ENCODE measurements at places on chromosomes 4 and X.

DNA sequence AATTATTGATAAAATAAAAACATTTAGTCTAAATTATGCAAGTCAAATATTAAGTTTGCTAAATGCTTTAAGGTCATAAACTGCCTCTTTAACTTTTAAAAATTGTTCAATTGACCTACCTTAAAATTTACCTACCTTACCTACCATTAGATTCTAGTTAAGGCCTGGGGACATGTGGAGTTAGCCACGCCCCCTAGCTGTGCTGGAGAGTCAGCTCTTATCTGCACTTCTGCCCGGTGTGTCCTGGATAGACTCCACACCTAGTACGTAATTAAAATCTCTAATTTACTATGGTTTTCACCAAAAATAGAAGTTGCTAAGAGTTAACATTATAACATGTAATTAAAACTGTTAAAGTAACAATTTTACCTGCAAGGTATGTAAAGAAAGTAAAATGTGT is 22.7 kb downstream of the TENM3 start:
- DNase-seq, result no peak
- no peak overlapping the region for H3K4me3 ChIP-seq
- no peaks in the 10 kb centered on the region for H3K27me3 ChIP-seq
- no peaks in the 10 kb centered on the region for H3K36me3 ChIP-seq

GRCh38 chr4:96486563-96486962 is 646.7 kb downstream of the PDHA2 start:
- H3K27me3 ChIP-seq, result no peaks in the 10 kb centered on the region
- H3K36me3 ChIP-seq, result no peaks in the 10 kb centered on the region
- no peaks in the 10 kb centered on the region for H3K4me1 ChIP-seq
- no peak overlapping the region for H3K27ac ChIP-seq
- no peak overlapping the region for H3K4me3 ChIP-seq

- no peaks in the 10 kb centered on the region for H3K27me3 ChIP-seq
- H3K36me3 ChIP-seq, result no peaks in the 10 kb centered on the region
- peak overlapping the region; percentile 65 for H3K4me3 ChIP-seq
- H3K4me1 ChIP-seq, result no peaks in the 10 kb centered on the region
- H3K27ac ChIP-seq, result peak overlapping the region; percentile 85
These were observed 1.1 kb upstream of the HDAC6 start for GRCh38 chrX:48800574-48801279.

DNA sequence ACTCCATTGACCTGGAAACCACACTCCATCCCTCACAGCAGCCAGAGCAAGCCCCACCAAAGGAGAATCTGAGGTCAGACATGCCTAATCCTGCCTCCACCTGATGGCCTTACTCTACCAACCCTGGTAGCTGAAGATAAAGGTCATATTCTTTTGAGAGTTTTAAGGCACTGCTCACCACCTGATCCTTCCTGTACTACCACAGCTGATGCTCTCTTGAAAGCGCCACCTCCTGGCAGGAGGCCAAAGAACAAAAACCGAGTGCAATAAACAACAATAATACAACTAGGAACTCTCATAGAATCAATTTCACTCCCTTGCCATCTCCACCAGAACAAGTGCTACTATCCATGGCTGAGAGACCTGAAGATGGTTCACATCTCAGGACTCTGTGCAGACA is 301.6 kb downstream of the NAF1 start:
- H3K4me3 ChIP-seq, result no peak overlapping the region
- H3K4me1 ChIP-seq, result no peaks in the 10 kb centered on the region
- H3K27ac ChIP-seq, result no peak overlapping the region

GRCh38 chr4:41125558-41126311 is 88.6 kb downstream of the APBB2 start:
- H3K4me3 ChIP-seq, result no peak overlapping the region
- peaks cover 41% of the 10 kb centered on the region for H3K4me1 ChIP-seq
- DNase-seq, result no peak
- H3K27ac ChIP-seq, result peak overlapping the region; percentile 51
- no peaks in the 10 kb centered on the region for H3K27me3 ChIP-seq

- H3K36me3 ChIP-seq, result no peaks in the 10 kb centered on the region
- H3K27ac ChIP-seq, result no peak overlapping the region
These were observed 446.9 kb downstream of the BCOR start for GRCh38 chrX:39650768-39651347.

GRCh38 chrX:154650221-154650510 is 3.2 kb downstream of the CTAG2 start:
- no peaks in the 10 kb centered on the region for H3K36me3 ChIP-seq
- no peak for DNase-seq
- no peaks in the 10 kb centered on the region for H3K27me3 ChIP-seq
- no peak overlapping the region for H3K4me3 ChIP-seq

DNA sequence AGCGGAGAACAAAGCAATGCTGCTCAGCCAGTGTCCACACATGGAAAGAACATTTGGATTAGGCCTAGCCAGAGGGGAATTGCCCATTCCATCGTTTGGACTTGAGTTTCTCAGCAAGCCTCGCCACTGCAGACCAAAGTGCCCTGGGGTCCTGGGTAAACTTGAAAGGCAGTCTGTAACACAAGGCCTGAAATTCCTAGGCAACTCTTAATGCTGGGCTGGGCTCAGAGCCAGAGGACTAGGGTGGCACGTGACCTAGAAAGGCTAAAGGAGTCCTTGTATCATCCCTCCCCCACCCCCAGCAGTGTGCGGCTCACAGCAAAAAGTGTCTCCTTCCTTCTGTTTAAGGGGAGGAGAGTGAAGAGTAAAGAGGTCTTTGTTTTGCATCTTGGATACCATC is 210.4 kb upstream of the ARX start:
- DNase-seq, result no peak
- H3K27ac ChIP-seq, result no peak overlapping the region
- H3K4me1 ChIP-seq, result no peaks in the 10 kb centered on the region
- H3K27me3 ChIP-seq, result no peaks in the 10 kb centered on the region
- no peak overlapping the region for H3K4me3 ChIP-seq

DNA sequence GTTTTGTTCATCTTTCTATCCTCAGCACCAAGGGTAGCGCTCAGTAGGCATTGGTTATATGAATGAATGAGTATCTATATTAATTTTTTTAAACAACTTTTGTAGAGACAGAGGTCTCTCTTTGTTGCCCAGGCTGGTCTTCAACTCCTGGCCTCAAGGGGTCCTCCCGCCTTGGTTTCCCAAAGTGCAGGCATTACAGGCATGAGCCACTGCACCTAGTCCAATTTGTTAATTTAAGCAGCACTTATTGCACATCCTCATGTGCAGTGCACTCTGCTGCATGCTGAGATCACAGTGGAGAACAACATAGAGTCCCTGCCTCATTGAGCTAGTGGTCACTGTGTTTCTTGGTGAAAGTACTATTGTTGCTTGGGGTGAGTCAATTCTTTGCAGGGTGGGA is 94.4 kb downstream of the NHSL2 start:
- H3K27ac ChIP-seq, result no peak overlapping the region
- no peaks in the 10 kb centered on the region for H3K27me3 ChIP-seq
- DNase-seq, result no peak
- no peaks in the 10 kb centered on the region for H3K36me3 ChIP-seq
- H3K4me1 ChIP-seq, result peaks cover 26% of the 10 kb centered on the region

- H3K4me3 ChIP-seq, result no peak overlapping the region
- H3K4me1 ChIP-seq, result no peaks in the 10 kb centered on the region
- no peak for DNase-seq
- peaks cover 49% of the 10 kb centered on the region for H3K36me3 ChIP-seq
These were observed 39.7 kb upstream of the TBC1D14 start for GRCh38 chr4:6869944-6870343.

- DNase-seq, result no peak
- H3K4me3 ChIP-seq, result no peak overlapping the region
- no peak overlapping the region for H3K27ac ChIP-seq
- no peaks in the 10 kb centered on the region for H3K27me3 ChIP-seq
- H3K36me3 ChIP-seq, result no peaks in the 10 kb centered on the region
These were observed 561.4 kb downstream of the ZIC3 start for GRCh38 chrX:138127314-138127713.

DNA sequence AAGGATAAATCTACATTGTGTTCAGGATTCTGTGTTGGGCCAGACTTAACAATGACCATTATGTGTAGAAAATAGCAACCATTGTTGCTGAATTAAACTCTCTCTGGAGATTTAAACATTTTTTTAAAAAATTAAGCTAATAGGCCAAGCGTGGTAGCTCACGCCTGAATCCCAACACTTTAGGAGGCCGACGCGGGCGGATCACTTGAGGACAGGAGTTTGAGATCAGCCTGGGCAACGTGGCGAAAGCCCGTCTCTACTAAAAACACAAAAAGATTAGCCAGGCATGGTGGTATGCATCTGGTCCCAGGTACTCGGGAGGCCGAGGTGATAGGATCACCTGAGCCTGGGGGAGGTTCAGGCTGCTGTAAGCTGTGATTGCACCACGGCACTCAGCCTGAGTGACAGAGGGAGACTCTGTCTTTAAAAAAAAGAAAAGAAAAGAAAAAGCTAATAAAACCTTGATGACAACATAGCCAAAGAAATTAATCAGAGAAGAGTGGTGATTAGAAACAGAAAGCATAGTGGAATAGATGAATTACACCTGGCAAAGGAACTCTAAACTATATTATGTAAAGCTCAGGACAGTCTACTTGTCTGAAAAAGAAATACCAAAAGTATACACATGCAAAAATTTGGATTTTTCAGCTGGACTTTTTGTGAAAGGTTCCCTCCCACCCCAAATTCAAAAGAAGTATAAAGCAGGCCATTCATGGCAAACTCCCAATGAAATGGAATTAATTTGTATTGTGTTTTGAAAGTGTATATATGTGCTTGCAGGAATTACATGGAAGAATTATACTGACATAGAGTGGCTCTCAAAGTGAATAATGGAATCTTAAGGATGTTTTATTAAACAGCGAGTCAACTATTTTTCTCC is 21.9 kb downstream of the PLS3 start:
- H3K4me1 ChIP-seq, result peaks cover 4% of the 10 kb centered on the region
- peak overlapping the region; percentile 79 for H3K27ac ChIP-seq
- H3K36me3 ChIP-seq, result no peaks in the 10 kb centered on the region
- H3K4me3 ChIP-seq, result peak overlapping the region; percentile 22

DNA sequence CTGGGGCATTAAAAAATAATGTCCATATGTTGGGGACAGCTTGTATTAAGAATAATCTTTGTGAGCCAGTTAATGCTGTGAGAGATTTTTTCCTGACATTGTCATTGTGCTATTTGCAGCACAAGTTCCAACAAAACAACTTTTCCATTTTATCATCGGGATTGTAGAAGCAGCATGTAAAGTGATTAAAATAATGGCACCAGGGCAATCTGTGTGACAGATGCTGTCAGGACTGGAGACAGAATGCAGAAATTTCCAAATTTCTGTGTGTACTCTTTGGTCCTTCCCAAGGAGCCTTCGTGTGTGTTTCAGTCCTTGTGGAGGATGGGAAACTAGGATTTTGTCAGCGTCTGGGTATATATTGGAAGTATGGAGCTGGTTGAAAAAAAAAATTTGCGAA is 101.5 kb upstream of the LIMCH1 start:
- peaks cover 52% of the 10 kb centered on the region for H3K4me1 ChIP-seq
- H3K36me3 ChIP-seq, result no peaks in the 10 kb centered on the region
- no peak overlapping the region for H3K4me3 ChIP-seq
- no peaks in the 10 kb centered on the region for H3K27me3 ChIP-seq

DNA sequence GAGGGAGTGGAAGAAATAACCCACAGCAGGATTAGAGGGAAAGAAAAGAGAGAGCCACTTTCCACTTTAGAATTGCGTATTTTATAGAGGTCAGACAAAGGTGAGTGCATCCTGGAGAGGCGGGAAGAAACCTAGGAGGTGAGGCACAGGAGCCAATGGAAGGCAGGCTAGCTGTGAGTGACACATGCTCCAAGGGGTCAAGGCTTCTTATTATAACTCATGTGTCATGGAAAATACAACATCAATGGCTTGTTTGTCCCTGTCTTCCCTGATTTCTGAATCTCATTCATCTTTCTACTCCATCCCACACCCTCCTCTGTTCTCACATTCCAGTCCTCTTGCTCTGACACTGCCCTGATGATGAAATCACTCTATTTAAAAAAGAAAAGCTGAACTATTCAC is 14.4 kb downstream of the ANXA3 start:
- DNase-seq, result no peak
- no peaks in the 10 kb centered on the region for H3K36me3 ChIP-seq
- H3K27me3 ChIP-seq, result no peaks in the 10 kb centered on the region
- H3K27ac ChIP-seq, result no peak overlapping the region
- H3K4me3 ChIP-seq, result no peak overlapping the region

GRCh38 chrX:147912093-147912801 is 528 bp downstream of the FMR1 start:
- H3K4me3 ChIP-seq, result peak overlapping the region; percentile 72
- DNase-seq, result peak; percentile 64
- H3K27ac ChIP-seq, result peak overlapping the region; percentile 96
- H3K4me1 ChIP-seq, result no peaks in the 10 kb centered on the region
- no peaks in the 10 kb centered on the region for H3K27me3 ChIP-seq
- H3K36me3 ChIP-seq, result no peaks in the 10 kb centered on the region

DNA sequence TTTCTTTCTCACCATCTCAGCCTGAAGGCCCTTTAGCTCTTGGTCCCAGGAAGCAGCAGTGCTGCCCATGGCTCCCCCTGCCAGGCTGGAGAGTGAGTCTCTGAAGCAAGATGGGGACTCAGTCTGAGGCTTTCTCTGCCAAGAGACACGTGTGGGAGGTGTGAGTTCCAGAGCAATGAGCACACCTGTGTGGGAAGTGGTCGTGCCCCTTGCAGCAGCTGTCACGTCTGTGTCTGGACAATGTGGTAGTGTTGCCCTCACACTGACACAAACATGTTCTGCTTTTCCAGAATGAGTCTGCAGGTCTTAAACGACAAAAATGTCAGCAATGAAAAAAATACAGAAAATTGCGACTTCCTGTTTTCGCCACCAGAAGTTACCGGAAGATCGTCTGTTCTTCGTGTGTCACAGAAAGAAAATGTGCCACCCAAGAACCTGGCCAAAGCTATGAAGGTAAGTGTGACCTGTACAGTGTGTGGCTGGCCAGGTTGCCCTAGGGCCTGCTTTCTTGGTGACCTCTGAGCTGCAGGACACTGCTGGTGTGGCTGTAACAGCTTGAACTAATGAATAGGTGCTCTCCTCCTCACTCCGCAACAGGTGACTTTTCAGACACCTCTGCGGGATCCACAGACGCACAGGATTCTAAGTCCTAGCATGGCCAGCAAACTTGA is 1.9 kb downstream of the TACC3 start:
- H3K4me1 ChIP-seq, result peaks cover 28% of the 10 kb centered on the region
- DNase-seq, result no peak
- H3K4me3 ChIP-seq, result no peak overlapping the region
- H3K27me3 ChIP-seq, result no peaks in the 10 kb centered on the region
- no peak overlapping the region for H3K27ac ChIP-seq

- no peak overlapping the region for H3K4me3 ChIP-seq
- no peaks in the 10 kb centered on the region for H3K36me3 ChIP-seq
- no peak overlapping the region for H3K27ac ChIP-seq
- H3K4me1 ChIP-seq, result no peaks in the 10 kb centered on the region
- no peak for DNase-seq
- H3K27me3 ChIP-seq, result no peaks in the 10 kb centered on the region
These were observed 24.6 kb downstream of the F9 start for GRCh38 chrX:139554991-139555675.

DNA sequence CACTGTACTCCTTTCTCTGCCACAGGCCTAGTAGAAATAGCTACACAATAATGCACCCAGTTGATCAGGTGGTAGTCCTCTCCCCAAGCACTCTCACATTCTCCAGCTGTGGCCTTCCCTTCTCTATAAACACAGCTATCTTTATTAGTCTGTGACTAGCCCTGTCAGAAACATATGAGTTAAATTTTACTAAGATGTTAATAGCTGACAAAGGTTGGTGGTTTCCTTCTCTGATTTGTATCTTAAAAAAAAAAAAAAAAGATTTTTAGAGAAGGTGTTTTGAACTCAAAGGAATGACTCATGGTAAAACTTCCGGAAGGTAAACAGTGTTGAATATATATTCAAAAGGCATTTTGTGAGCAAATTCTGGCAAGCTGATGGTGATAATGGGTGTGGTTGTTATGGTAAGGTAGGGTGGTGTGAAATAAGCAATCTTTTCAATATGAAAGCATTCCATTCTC is 327.4 kb downstream of the PPP3CA start:
- no peak overlapping the region for H3K4me3 ChIP-seq
- H3K36me3 ChIP-seq, result no peaks in the 10 kb centered on the region
- H3K27ac ChIP-seq, result no peak overlapping the region
- H3K4me1 ChIP-seq, result peaks cover 32% of the 10 kb centered on the region

Data from tibial artery (tissue), 4 donors.